ENCODE measurements at places on chromosomes 6 and 20.
A peak's percentile ranks its signal among the peaks of the same experiment; 100 is the strongest.

DNA sequence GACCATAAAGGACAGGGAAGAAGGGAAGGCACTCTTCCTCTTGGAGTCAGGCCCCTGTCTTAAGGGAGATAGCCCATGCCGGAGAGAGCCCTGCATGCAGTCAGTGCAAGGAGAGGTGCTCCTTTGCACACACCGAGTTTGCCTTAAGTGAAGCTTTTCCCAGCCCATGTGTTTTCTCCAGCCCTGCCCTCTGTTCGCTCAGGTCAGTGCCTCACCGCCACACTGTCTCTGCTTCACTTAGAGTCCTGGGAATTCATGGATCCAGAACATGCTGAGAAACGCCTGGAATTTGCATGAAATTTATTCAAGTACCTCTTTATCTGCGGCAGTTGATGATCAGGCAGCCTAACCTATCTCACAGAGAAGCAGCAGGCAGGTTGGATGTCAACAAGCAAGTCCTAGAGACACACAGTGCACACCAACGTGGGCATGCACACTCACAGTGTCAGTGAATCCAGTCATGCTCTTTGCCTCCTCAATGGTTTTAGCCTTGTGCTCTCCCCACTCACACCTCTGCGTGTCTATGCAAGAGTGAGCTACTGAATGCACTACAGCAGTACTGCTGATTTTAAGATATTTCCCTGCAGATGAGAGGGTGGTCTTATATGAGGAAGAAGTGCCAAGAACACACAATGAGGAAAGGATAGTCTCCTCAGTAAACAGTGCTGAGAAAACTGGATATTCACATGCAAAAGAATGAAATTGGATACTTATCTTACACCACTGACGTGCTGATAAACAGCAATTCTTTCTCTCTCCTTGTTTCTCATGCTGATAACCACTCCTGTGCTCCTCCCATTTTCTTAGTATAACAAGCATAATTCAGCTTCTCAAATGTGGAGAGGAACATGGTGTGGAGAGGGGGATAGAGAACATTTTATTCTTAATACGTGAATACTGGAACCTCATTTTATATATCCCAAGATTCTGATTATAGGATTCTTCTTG lies 295.1 kb upstream of the CDYL start:
- no peak for DNase-seq

GRCh38 chr20:35563834-35564233 lies 22.0 kb downstream of the ERGIC3 start:
- no peak for DNase-seq

- DNase-seq: no peak
These were observed 982.0 kb upstream of the FLRT3 start for GRCh38 chr20:15319439-15319838.

DNA sequence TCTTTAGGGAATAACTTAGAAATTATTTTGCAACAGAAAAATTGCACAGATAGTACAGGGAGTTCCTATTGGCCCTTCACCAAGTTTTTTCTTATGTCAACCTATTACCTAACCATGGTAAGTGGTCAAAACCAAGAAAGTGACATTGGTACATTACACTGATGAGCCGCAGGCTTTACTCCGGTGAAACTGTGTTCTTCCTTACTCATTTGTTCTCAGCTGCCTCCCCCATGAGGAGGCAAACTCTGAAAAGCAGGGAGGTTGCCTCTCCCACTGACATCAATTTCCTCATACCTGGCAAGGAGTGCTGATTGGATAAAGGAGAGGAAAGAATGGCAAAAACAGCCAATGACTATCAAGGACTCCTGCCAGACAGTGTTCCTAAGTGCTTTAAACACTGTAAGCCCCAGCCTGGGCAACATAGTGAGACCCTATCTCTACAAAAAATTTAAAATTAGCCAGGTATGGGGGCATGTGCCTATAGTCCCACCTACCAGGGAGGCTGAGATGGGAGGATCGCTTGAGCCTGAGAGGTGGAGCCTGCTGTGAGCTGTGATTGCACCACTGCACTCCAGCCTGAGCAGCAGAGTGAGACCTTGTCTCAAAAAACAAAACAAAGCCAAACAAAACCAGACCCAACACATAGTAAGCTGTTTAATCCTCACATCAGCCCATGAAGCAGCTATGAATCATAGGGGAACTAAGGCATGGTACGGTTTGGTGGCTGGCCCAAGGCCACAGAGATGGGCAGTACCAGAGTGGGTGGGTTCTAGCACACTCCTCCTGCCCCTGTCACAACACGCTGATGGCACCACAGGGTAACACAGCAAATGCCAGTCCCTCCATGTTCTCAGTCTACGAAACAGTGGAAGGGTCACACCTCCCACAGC lies 24.7 kb downstream of the C20orf203 start:
- DNase-seq: no peak

GRCh38 chr6:80209430-80209829 lies 103.0 kb downstream of the BCKDHB start:
- no peak for DNase-seq

DNA sequence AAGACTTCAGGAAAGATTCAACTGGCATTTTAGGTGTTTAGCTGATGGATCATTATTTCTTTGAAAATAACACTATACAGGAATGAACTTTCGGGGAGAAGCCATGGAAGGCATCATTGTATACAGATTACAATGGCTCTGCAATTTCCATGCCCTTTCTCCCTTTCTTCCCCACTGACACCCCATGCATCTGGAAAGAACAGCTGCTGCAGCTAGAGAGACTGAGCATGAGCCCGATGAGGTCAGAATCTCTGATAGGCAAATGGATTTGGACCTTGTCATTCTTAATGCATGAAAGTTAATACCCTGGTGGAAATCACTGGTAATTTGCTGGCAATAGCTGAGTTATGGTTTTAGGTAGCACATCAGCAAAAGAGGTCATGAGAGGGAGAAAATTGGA lies 54.8 kb downstream of the BTBD3 start:
- no peak for DNase-seq

DNA sequence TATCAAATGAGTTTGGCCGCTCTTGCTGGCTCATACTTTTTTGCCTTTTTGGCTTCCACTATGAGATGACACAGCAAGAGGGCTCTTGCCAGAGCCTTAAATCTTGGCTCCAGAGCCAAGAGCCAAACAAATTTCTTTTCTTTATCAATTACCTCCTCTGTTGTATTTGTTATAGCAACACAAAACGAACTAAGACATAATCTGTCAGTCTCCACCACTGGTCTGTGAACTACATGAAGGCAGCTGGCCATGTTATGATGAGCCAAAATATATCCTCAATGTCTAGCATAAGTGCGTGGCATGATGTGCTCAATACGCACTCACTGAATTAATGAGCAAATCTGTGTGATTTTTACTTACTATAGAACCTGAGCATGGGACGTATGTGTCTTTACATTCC lies 220.0 kb upstream of the ZNF217 start:
- DNase-seq: no peak

DNA sequence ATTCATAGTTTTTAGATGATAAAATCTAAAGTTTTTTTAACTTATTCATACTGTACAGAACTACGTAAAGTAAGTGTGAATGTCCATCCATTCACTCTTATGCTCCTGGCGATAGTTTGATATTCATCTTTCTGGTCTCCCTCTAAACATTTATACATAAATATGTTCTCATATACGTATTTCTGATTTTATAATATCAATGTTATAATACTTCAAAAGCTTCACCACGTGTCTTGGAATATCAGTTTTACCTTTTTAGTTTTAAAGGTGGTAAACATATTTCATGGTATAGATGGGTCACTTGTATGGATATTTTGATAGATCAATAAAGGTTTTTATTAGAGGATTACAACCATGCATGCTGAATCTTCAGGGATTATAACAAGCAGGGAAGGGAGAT lies 10.3 kb upstream of the RHAG start:
- no peak for DNase-seq

DNA sequence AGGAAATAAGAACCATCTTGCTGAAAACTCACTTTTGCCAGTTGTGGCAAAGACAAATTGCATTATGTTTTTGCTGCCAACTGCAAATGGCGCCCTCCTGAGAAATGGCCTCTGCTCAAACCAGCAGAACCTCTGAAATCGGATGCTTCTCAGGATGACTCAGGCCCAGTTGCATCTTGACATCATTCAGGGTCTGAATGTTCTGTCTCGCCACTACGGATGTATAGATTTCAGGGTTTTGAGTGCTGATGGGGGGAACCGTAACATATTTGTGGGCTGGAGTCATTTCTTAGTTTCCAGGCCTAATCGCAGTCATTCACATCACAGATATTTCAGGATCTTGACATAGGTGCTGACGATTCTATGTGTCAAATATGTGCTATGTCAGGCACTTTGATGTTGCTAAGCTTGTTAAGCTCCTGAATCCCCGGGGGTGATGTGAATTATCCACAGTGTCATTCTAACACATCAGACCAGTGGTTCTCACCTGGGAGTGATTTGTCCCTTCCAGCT lies 207.1 kb downstream of the NFATC2 start:
- DNase-seq: peak; percentile 83

- DNase-seq: no peak
These were observed 55.9 kb downstream of the RNF217 start for GRCh38 chr6:125018136-125018535.

- DNase-seq: no peak
These were observed 251.5 kb upstream of the TCF21 start for GRCh38 chr6:133637436-133637835.

GRCh38 chr6:142705054-142705453 lies 239.9 kb downstream of the HIVEP2 start:
- DNase-seq: no peak

GRCh38 chr6:50905297-50905696 lies 86.6 kb downstream of the TFAP2B start:
- no peak for DNase-seq

DNA sequence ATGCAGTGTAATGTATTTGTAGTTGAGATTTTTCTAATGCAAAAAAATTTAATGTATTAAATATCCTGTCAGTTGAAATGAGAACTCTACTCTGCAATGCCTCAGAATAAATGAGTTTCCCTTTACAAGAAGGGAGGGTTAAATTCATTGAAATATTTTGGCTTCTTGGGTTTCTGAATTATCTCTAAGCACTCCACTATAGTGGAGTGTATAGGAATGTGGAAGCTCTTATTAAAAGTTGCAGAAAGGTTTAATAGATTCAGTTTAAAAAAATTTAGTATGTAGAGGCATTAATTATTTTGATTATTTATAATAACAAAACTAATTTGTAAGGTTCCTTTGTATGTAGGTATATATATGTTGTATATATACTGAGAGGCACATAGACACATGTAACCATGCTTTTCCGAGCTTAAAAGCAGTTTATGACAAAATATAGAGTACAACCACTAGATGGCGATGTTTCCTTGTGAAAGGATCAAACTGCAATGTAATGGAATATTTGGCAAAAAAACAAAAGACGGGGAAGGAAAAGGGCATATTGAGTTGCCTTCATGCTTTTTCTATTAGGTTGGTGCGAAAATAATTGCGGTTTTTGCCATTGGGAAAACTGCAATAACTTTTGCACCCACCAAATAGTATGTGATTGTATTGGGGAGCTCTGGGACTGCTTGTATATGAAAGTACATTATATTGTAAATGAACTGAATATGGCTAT lies 144.2 kb downstream of the MYO6 start:
- DNase-seq: peak; percentile 50

DNA sequence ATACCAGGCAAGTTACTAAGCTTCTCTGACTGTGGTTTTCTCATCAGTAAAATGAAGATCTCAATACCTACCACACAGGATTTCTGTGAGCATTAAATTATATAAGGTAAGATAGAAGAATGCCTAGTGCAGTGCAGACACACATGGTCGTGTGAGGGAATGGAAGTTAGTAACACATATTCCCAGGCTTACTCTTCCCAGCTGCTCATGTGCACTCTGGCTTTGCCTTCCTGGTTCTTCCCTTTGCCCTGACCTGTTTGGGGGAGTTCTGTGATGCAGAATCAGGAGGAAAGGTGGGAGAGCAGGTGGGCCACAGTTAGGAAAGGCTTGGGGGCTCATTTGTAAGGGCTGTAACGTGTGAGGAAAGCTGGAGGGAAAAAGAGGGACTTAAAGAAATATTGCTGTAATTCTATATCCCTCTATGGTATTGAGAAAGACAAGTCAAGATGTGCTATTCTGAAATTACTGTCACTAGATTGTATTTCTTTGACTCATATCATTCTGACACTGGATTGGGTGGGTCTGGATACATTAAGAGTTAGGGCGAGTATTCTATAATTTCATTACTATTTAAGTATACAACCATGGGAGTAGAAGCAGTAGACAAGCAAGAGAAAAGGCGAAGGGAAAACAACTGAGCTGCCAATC lies 47.7 kb downstream of the FYN start:
- DNase-seq: no peak

DNA sequence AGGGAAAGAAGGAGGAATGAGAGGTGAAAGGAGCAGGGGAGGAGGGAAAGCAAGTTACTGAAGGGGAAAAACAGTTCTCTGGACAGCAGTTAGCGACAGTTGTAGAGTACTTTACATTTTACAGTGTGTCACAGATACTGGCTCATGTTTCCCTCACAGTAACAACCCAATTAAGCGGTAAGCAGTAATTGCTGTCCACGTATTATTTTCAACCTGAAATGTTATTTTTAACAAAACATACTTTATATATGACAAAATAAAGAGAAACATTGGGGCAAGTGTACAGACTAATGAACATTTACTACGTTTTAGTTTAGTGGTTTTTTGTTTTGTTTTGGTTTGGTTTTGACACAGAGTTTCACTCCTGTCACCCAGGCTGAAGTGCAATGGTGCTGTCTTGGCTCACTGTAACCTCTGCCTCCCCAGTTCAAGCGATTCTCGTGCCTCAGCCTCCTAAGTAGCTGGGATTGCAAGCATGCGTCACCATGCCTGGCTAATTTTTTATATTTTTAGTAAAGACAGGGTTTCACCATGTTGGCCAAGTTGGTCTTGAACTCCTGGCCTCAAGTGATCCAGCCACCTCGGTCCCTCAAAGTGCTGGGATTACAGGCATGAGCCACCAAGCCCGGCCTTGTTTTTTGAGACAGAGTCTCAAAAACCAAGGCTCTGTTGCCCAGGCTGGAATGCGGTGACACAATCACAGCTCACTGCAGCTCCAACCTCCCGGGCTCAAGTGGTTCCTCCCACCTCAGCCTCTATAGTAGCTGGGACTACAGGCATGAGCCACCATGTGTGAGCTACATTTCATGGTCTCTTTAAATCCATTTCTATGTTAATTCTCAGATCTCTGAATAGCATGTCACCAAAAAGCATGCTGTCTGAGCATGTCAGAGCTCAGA lies 22.6 kb upstream of the BTN3A2 start:
- no peak for DNase-seq

DNA sequence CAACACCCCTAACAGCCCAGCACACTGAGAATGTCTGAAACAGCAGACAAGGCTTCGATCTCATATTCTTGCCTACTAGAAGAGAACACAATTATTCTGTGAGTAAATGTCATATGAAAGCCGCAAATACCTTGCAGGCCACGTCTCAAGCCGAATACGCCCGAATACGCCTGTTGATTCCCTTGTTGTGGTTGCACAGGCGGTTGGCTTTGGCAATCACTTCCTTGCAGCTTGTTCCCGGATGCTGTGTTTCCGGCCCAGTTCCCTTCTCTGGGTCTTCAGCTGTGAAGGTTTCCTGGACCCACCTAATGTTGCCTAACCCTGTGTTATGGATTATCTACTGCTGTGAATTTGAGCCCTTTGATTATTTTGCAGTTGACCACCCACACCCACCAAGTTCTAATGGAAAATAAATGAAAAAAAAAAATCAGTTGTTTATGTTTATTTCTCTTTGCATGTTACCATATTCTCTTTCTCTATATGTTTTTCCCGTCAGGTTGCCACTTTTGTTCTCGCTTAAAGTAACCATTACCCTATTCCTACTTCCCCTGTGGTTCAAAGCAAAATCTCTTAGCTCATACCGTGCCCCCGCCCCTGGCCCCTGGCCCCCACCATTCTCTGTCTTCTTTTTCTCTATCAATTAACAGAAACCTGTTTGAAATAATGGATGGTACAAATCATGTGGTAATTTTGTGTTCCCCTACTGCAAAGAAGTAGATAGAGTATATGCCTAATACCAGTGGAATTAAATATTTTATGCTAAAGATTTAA lies 172.4 kb downstream of the ADGB start:
- DNase-seq: no peak
